ENCODE measurements at places on chromosomes 12 and 14.

DNA sequence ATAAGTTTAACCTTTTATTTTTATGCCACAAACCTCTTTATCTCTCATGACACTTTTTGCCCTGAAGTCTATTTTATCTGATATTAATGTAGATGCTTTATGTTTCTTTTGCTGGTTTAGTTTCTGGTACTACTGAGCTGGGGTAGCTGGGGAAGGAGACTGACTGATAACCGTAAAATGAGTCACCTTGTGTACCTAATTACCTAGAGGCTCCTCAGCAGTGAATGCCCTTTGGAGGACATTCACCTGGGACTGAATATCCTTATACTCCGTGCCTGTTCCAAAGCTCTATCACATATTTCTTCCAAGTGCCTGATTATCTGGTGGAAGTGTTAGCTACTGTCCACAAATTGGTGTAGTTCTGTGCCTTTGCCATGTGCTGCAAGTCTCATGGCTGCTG lies 13.9 kb downstream of the ATL1 start:
- peak; percentile 60 for ATAC-seq

DNA sequence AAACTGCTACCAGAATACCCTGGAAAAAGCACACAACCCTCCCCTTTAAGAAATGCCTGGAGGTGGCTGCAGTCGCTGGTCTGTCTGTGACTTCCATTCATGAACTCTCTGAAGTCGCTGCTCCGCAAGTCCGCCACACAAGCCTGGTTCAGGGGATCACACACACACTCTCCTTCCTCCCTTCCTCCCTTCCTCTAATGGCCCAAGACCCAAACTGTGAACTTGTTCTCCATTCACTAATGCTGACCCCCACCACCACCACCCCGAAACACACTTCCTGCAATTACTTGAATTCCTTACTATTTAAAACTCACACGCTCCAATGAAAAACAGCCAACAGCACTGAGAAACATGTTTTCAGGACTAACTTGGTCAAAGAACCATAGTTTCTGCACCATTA lies 1.0 kb upstream of the LMO3 start:
- ATAC-seq = no peak

GRCh38 chr12:27331291-27331926 lies 1.2 kb upstream of the BMAL2 start:
- ATAC-seq = peak; percentile 85

GRCh38 chr14:47269756-47270492 lies 405.5 kb downstream of the MDGA2 start:
- ATAC-seq = no peak

GRCh38 chr12:68375756-68376695 lies 43.9 kb upstream of the MDM1 start:
- ATAC-seq = no peak

DNA sequence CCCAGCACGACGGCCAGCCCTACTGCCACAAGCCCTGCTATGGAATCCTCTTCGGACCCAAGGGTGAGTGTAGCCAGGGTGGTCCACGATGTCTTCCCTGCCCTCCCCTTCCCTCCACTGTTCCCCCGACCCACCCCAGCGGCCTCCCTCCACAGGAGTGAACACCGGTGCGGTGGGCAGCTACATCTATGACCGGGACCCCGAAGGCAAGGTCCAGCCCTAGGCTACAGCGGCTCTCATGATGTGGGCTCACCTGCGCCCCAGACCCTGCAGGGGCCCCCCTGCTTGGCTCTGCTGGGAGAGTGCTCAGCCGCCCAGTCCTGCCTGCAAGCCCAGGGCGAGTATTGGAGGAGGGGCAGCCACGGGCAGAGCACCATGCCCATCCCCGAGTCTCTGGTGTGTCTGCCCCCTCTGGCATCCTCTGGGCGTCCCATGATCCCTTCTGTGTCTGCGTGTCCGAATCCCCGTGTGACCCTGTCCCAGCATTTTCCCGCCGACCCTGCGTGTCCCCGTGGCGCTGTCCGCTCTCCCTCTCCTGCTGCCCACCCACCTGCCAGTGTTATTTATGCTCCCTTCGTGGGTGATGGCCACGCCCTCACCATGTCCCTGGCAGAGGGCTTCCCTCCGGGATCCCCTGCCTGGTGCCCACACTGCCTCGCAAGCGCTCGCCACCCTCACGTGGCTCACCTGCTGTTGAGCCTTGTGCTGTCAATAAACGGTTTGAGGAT lies 5.0 kb downstream of the CRIP2 start:
- ATAC-seq = no peak

DNA sequence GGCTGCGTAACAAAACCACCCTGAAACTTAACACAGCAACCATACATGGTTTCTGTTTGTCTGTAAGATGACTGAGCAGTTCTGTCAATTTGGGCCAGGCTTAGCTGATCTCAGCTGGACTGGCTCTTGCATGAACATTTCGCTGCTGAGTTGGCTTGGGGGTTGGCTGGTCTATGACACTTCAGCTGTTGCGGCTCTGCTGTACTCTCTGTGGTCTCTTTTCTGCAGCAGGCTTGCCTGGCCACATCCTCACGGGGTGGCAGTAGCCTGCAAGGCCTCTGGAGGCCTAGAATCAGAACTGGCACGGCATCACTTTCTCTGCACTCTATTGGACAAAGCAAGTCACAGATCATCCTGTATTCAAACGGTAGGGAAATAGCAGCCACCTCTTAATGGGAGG lies 216.2 kb downstream of the BCL11B start:
- peak; percentile 94 for ATAC-seq

DNA sequence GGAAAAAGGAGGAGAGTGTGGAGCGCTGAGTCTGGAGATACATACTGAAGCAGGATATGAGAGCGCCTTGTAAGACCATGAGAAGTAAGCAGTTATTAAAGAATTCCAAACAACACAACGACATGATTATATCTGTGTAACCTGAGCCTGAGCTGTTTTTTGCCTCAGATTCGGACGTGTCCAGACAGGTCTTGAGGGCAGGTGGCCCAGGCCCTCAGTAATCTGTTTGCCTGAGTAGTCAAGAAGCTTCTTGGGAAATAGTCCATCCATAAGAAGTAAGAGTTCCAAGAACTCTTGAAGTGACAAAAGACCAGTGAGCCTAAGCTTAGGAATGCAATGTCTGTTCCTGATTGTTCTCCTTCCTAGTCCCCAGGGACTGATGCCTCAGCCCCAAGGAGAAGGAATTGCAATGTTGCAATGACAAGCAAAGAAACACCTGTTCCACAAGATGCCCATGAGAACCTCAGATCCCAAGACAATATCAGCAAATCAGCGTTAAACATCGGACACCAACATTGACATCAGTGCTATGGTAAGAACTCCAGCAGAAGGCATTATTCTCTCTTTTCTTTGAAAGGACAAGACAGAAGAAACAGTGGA lies 34.7 kb upstream of the ADAMTS20 start:
- no peak for ATAC-seq

DNA sequence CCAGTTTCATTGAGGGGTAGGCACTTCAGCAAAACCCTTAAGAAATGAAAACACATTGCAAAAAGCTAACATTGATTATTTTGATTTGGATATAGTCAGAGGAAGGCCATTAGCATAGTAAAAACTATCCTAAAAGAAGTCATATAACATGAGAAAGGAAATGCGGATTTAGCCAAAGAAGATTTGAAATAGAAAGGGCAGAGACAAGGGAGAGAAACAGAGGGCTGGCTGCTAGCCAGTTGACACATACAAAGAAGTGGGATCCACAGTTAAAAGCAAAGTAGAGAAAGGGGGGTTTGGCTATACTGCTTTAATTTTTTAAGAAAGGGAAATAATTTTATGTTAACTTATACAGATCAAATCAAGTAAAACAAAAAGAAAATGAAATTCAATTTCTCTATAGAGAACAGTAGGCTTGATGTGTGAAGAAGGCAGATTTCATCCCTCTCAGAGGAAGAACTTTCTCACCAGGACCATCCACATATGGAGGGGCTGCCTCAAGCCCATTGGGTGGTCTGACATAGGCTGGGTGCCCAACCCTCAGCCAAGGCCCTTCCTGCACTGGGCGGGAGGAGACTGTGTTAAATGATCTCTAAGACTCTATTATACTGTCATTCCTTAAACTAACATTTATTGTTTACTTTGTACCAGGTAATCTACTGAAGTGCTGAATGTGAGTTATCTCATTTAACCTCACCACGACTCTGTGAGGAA lies 420.3 kb downstream of the CCDC91 start:
- ATAC-seq = no peak

All from activated T-helper 17 cell treated with anti-CD3 and anti-CD28 coated beads, Interleukin-2, amount 50 U/mL, for 72 hours (primary cell).